Stimulated activated CD8-positive, alpha-beta memory T cell treated with anti-CD3 and anti-CD28 coated beads, Interleukin-7, amount 100 ng/mL, for 1 hour (primary cell): ENCODE measurements at places on chromosomes 11 and 22.

- no peak for DNase-seq
Measured at GRCh38 chr11:119380827-119381180, 686 bp downstream of the USP2 start.

GRCh38 chr22:43583501-43583900, 171.7 kb downstream of the MPPED1 start:
- no peak for DNase-seq

GRCh38 chr11:11390068-11390771, 37.2 kb upstream of the CSNK2A3 start:
- DNase-seq, result no peak

DNA sequence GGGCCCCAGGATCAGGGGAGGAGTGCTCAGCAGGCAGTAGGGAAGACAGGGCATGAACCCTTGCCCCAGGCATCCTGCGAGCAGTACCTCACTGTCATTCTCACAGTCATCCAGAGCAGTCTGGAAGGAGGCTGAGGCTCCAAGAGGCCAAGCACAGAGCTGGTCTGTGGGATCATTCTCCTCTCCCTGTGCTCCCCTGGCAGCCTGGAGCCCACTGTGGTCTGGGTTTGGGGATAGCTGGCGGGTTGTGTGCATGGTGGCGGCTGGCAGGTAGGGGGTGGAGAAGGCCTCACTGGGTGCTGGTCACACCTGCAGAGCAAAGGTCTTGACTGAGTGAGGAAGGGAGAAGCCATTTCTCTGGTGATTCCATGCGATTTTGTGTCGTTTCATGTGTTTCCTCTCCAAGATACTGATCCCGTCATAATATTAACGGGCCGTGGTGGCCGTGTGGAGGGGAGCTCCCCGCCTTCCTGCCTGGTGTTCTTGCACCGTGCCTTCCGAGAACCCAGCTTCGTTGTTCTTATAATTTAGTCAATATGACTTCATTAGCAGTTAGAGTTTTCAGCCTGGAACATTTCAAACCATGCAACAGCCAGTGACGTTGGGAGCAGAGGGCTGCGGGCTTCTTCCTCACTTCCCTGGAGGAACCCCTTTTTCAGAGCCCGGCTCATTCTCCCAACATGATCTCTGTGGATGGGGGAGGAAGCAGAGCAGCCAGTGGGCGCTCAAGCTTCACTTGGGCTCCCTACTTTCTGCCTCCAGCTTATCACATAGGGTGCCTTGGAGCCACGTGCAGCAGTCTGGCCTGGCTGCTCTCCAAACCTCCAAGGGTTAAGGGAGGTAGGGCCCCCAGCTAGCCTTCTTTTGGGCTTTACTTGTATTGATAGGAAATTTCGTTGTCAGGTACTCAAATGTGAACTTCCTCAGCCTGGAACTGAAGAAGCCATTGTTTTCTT, 20.8 kb upstream of the ADORA2A start:
- no peak for DNase-seq

GRCh38 chr11:12260731-12261521, 116.4 kb upstream of the PARVA start:
- DNase-seq, result no peak
